ENCODE measurements at places on chromosomes 1 and 21.

GRCh38 chr1:224554620-224555259 lies 61.4 kb upstream of the CNIH3 start:
- no peak for DNase-seq

DNA sequence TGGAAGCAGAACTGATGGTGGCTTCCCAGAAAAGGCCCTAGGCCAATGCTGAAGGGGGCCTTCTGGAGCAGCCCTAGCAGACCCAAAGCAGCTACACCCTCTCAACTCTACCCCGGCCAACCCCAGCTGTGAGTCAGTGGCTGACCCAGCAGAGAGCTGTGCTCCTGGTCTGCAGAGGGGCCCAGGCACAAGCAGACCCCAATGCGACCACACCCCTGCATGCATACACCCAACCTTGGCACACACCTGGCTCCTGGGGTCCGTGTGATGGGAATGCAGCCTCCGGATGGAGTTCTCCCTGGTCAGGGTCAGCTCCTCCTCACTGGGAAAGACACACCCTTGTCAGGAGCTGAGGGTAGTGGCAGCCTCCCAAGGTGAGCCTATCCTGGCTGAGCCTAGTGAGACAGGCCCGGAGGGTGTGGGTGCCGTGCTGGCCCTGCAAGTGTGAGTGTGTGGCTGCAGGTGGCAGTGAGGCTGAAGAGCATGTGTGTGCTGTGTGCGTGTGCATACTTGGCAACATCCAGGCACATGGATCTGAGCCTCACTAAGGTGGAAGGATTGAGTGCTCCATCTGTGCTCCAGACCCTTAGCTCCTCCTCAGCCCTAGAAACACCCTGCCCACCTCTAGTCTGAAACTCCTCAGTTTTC lies 3.9 kb upstream of the ARHGAP30 start:
- DNase-seq: no peak

GRCh38 chr1:231313661-231314060 lies 24.0 kb downstream of the EXOC8 start:
- no peak for DNase-seq

GRCh38 chr1:218945050-218945449 lies 228.6 kb upstream of the LYPLAL1 start:
- no peak for DNase-seq

DNA sequence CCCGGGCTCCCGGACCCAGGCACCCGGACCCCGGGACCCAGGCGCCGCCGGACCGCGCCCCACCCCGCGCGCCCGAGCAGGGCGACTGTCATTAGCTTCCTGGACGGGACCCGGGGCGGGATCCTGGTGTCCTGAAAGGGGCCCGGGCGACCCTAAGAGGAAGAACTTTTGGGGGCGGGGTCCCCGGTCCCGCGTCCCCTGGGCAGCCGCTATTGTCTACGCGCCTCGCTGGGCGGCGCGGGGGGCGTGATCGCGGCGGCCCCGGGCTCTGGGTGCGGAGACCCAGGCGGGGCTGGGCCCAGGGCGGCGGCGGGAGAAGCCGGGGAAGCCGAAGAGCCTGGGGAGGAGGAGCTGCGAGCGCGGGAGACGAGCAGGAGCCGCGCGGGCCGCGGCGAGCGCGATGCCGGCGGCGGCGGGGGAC lies 465 bp downstream of the HUNK start:
- DNase-seq: peak; percentile 88

DNA sequence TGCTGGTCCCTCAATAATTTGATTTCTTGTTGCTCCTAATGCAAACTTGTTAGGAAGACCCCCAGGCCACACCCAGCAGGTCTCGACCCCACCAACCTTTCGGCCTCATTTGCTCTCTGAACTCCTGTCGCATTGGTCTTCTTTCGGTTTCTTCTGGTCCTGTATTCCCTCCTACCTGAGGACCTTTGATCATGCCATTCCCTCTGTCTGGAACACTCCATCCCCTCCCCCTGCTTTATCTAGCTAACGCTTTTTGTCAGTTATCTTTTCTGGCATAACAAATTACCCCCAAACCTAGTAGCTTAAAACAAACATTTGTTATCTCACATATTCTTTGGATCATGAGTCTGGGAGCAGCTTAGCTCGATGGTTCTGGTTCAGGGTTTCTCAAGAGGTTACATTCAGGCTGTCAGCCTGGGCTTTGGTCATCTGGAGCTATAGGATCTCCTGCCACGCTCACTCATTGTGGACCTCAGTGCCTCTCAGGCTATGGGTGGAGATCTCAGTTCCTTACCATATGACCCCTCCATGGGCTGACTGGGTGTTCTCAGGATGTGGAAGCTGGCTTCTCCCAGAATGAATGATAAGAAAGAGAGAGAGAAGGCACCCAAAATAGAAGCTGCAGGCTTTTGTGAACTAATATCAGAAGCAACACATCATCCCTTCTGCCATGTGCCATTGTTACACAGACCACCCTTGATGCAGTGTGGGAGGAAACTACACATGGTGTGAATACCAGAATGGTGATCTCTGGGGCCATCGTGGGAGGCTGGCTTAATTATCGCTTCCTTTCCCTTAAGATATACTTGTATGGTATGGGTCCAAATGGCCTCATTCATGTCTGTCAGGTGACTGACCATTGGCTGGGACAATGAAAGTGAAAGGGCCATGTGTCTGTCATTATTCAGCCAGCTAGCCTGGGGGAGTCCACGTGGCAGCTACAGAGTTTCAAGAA lies 29.1 kb upstream of the BCAR3 start:
- no peak for DNase-seq

GRCh38 chr1:236524895-236525184 lies 1.1 kb downstream of the LGALS8 start:
- no peak for DNase-seq

DNA sequence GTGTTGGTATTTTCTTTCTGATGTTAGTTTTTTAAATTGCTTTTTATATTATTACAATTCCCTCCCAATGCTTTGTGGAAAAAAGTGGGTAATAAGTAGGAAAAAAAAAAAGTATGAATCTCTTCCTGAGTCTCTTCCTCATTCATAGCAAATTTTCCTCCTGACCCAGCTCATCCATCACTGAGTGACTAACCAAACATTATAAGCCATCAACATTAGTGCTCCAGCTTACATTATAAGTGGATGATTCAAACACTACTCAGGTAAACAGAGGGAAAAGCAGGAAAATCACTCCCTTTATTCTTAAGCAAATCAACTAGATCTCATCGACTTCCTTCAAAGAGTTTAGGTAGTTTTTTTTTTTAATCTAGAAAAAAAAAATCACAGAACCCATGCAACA lies 15.4 kb upstream of the SAMD13 start:
- no peak for DNase-seq

DNA sequence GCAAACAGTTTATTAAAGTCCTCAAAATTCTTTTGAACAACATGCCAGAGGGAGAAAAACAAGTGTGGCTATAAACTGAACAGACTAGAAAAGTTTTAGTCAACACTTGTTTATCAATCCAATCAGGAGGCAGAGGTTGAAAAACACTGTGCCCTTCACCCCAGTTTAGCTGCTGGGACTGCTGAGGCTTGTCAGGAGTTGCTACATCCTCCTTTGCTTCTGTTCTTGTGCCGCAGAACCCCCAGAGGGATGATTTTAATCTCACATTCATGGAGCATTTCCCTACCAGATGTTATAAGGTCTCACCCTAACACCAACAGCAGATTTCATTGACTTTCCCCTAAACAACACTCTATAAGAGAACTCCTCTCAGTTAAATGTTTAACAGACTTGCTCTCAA lies 321.2 kb downstream of the VAV3 start:
- DNase-seq: peak; percentile 11

GRCh38 chr1:59751801-59752200 lies 62.9 kb upstream of the HOOK1 start:
- DNase-seq: no peak

Data from SK-N-SH (cell line).